T-helper 22 cell (primary cell): ENCODE measurements at places on chromosomes 4 and X.

DNA sequence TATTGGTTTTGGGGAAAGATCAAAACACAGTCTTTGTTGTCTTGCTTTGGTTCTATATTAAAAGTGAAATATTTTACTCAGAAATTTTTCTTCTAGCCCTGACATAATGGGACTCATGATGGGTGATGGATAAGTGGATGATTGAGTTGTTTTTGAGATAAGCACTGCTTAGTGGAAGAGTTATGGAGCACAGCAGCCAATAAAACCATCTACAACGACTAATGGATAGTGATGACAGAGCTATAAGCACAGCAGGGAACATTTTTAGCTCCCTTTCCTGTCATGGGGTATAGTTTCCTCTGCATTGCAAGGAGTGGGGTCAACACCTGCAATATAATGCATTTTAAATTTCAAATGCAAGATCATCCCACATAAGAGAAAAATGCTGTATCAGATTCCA, 812.4 kb downstream of the STPG2 start:
- no peak for DNase-seq

GRCh38 chrX:54825716-54826438, 18.3 kb downstream of the MAGED2 start:
- no peak for DNase-seq

GRCh38 chrX:80317646-80318045, 102.6 kb upstream of the TENT5D start:
- DNase-seq: no peak

- no peak for DNase-seq
These were observed 237.9 kb upstream of the EDA2R start for GRCh38 chrX:66876776-66877175.

GRCh38 chrX:131801066-131801465, 222.0 kb upstream of the STK26 start:
- DNase-seq: no peak

GRCh38 chrX:77814210-77814609, 28.2 kb upstream of the ATRX start:
- DNase-seq: no peak
